ENCODE measurements at places on chromosomes 2 and 18. TPM values are rescaled to one million over a fixed set of nuclear protein-coding genes. Genes with fewer than 3 reads are reported as not detected.
A peak's percentile ranks its signal among the peaks of the same experiment; 100 is the strongest.

DNA sequence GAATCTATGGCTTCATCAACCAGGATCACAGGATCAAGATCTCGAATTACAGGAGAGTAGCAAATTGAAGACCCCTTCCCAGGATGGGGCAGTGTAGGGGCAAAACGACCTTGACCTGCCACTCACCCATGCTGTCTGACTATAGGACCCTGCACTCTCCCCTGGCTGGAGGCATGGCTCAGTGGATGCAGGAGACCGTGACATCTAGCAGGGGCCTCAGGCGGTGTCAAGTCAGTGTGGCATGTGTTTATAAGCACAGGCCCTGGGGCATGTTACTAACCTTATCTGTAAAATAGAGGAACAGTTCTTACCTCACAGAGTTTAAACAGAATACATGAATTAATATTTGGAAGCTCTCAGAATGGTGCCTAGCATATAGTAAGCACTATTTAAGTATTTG is 3.5 kb downstream of the HAAO start:
- no peak for DNase-seq
- no peak overlapping the region for H3K27ac ChIP-seq
- no peak overlapping the region for H3K4me3 ChIP-seq
- no peaks in the 10 kb centered on the region for H3K27me3 ChIP-seq
- no peaks in the 10 kb centered on the region for H3K4me1 ChIP-seq

- no peak overlapping the region for H3K27ac ChIP-seq
- H3K4me3 ChIP-seq = no peak overlapping the region
- DNase-seq = no peak
- H3K36me3 ChIP-seq = no peaks in the 10 kb centered on the region
- H3K27me3 ChIP-seq = no peaks in the 10 kb centered on the region
Observed at GRCh38 chr2:60567919-60568768, 14.7 kb upstream of the BCL11A start.

DNA sequence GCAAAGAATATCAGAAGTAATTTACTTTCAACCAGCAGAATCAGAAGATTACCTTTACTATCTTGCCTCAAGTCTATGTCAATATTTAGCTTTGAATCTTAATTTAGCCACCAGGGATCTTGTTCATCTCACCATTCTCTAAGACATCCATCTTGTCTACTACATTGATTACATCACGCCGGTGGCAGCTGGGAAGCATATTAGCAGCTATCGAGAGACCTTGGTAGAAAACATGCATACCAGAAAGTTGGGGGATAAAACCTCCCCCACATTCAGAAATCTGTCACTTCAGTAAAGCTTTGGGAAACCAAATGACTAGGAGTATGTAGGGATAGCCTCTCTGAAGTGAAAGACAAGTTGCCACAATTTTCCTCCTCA is 703.8 kb upstream of the FSHR start:
- no peak for DNase-seq
- no peaks in the 10 kb centered on the region for H3K36me3 ChIP-seq
- H3K4me3 ChIP-seq = no peak overlapping the region
- H3K4me1 ChIP-seq = peaks cover 6% of the 10 kb centered on the region
- H3K27ac ChIP-seq = no peak overlapping the region
- peaks cover 2% of the 10 kb centered on the region for H3K27me3 ChIP-seq

DNA sequence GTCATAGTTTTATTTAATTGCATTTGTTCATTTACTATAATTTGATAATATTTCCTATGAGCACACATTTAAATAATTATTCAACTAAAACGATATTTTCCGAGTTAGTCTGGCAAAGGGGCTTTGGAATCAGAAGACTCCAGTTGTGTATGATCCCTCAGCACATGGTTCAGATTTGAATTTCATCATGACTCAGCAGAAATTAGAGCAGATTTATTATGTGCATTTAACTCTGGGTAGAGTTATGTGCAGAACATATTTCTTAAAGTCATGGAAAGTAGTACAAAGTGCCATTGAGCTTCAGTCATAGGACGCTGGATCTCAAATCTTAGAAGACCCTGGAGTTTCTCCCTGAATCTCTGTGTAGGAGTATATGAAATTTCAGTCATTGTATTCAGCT is 106.7 kb downstream of the ADCYAP1 start:
- H3K27ac ChIP-seq = no peak overlapping the region
- H3K36me3 ChIP-seq = no peaks in the 10 kb centered on the region
- no peaks in the 10 kb centered on the region for H3K27me3 ChIP-seq
- no peaks in the 10 kb centered on the region for H3K4me1 ChIP-seq
- H3K4me3 ChIP-seq = no peak overlapping the region

DNA sequence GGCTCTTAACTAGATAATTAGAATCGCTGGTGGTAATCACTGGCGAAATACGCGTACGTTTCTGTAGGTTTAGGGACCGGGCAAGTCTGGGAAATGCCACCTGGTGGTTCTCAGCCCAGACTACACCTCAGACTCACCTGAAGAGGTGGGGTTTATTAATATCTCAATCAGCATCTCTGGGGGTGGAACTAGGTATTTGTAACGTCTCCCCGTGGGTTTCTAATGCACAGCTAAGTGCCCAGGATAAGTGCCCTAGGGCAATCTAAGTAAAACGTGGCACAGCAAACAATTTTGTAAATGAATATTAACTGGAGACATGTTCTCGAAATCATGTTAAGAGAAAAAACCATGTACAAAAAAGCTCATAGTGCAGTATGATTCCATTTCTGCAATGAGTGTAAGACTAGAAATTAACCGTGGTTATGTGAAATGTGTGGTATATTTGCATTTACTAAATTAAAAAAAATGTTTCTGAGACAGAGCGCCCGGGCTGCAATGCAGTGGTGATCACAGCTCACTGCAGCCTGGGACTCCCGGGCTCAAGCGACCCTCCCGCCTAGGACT is 760 bp upstream of the CNOT11 start:
- H3K4me3 ChIP-seq = peak overlapping the region; percentile 60
- peaks cover 6% of the 10 kb centered on the region for H3K4me1 ChIP-seq
- no peak for DNase-seq
- H3K36me3 ChIP-seq = no peaks in the 10 kb centered on the region
- H3K27ac ChIP-seq = no peak overlapping the region

GRCh38 chr2:170092436-170093060 is 85.4 kb upstream of the MYO3B start:
- H3K27ac ChIP-seq = no peak overlapping the region
- H3K27me3 ChIP-seq = no peaks in the 10 kb centered on the region
- H3K36me3 ChIP-seq = no peaks in the 10 kb centered on the region
- DNase-seq = no peak
- H3K4me3 ChIP-seq = no peak overlapping the region

- no peak overlapping the region for H3K4me3 ChIP-seq
- H3K27ac ChIP-seq = no peak overlapping the region
- DNase-seq = no peak
- no peaks in the 10 kb centered on the region for H3K4me1 ChIP-seq
- no peaks in the 10 kb centered on the region for H3K36me3 ChIP-seq
Observed at GRCh38 chr2:41329040-41329439, 718.8 kb upstream of the PKDCC start.

DNA sequence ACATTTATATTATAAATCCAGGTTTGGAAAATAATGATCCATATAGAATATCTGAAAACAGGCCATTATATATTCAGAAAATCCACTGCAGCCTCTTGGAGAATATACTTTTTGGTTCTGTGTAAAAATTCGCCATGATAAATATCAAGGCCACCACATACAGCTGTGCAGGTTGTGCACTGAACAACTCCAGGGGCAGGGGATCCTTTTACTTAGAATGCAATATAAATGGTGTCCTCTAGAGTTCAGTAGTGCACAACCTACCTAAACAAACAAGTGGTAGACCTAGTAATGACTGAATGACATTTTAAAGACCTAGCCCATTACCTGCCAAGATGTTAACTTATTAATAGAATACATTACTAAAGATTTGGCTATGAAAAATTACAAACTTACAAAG is 22.4 kb downstream of the MOGAT1 start:
- H3K4me1 ChIP-seq = no peaks in the 10 kb centered on the region
- no peak overlapping the region for H3K4me3 ChIP-seq
- no peaks in the 10 kb centered on the region for H3K36me3 ChIP-seq

DNA sequence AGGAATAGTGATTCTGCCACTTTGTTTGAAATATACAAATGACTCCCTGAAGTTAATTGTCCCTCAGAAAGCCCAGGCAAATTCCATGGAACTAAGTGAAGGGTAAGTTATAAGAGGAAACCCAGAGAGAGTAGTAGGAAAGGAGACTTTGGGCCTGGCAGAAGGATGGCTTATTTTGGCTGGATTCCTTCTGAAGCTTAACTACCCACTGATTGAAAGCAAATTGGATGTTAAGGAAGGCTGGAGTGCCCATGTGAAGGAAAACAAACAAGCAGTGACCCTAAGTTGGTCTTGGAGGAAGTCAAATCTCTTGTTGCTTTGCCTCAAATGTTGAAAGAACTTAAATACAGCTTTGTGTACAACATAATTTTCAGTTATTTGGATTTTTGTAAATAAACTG is 1106.4 kb upstream of the ZEB2 start:
- no peak overlapping the region for H3K4me3 ChIP-seq
- no peaks in the 10 kb centered on the region for H3K36me3 ChIP-seq

- peaks cover 14% of the 10 kb centered on the region for H3K4me1 ChIP-seq
- DNase-seq = no peak
- H3K4me3 ChIP-seq = no peak overlapping the region
- peak overlapping the region; percentile 28 for H3K27ac ChIP-seq
Observed at GRCh38 chr2:36459725-36460137, 104.2 kb downstream of the CRIM1 start.

GRCh38 chr18:55419132-55419946 is 168.7 kb downstream of the TCF4 start:
- no peak overlapping the region for H3K4me3 ChIP-seq
- no peaks in the 10 kb centered on the region for H3K4me1 ChIP-seq
- H3K27me3 ChIP-seq = no peaks in the 10 kb centered on the region
- H3K27ac ChIP-seq = no peak overlapping the region
- no peak for DNase-seq

- no peaks in the 10 kb centered on the region for H3K36me3 ChIP-seq
- no peaks in the 10 kb centered on the region for H3K4me1 ChIP-seq
- no peaks in the 10 kb centered on the region for H3K27me3 ChIP-seq
- DNase-seq = no peak
Observed at GRCh38 chr18:74637070-74637469, 39.4 kb downstream of the ZNF407 start.

GRCh38 chr2:83850071-83850725 is 608.9 kb downstream of the SUCLG1 start:
- no peaks in the 10 kb centered on the region for H3K27me3 ChIP-seq
- H3K4me3 ChIP-seq = no peak overlapping the region
- H3K4me1 ChIP-seq = no peaks in the 10 kb centered on the region

DNA sequence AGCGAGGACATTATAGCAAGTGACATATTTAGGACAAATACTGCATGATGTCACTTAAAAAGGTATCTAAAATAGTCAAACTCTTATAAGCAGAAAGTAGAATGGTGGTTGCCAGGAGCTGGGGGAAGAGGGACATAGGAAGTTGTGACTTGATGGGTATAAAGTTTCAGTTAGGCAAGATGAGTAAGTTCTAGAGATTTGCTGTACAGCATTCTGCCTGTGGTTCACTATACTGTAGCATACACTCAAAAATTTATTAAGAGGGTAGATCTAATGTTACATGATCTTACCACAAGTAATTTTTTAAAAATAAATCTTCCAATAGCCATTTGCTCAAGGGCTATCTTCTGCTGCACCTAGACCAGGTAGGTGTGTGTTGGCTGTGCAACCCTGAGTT is 78.1 kb upstream of the NPAS2 start:
- no peak for DNase-seq
- no peak overlapping the region for H3K27ac ChIP-seq
- H3K4me3 ChIP-seq = no peak overlapping the region
- H3K4me1 ChIP-seq = no peaks in the 10 kb centered on the region
- H3K27me3 ChIP-seq = no peaks in the 10 kb centered on the region

METTL5 gene
- 45.8 TPM for total RNA-seq

CLEC4F gene
- total RNA-seq = 0.72 TPM

ZNF516 gene
- 55.6 TPM for total RNA-seq

ATP6V1C2 gene
- 1.7 TPM for total RNA-seq

APCDD1 gene
- total RNA-seq = 7.6 TPM

CFAP221 gene
- 2.1 TPM for total RNA-seq

NOSTRIN gene
- 46.4 TPM for total RNA-seq

RAPGEF4 gene
- total RNA-seq = 22.8 TPM

Measured in aorta (tissue), 5 donors.